ENCODE measurements at places on chromosomes 5 and 9.

DNA sequence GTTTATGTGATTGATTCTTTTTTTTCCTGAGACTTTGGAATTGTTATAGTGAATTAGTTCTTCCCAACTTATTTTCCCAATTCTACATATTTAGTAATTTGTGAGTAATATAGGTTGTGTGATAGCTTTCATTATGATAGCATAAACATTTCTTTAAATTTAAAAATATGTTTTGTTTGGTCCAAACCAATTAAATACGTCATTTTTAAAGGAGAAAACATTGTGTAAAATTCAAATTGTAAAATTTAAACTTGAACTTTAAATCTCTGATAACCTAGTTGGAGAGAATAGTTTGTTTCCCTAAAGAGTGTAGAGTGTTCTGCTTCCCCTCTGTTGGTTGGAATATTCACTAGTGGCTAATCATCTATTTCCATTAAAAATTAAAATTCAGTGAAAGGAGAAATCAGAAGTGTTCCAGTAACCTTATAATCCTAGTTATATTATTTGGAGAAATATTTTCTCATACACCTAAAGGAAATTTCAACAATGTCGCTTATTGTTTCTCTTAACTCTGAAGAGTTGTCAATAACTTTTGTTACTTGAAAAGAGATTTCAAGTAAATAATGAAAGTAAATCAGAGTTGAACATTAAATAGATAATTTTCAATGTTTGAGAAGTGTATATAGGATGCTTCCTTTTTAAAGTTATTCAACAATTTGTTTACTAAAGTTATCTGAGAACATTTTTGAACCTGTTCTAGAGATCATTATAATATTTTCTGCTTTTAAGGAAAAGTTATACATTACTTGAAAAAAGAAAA is 2.9 kb downstream of the NIPBL start:
- DNase-seq, result no peak

- no peak for DNase-seq
Measured at GRCh38 chr9:113989017-113989713, 88.9 kb downstream of the AMBP start.

- DNase-seq, result no peak
Measured at GRCh38 chr5:152547202-152547601, 142.1 kb upstream of the NMUR2 start.

- no peak for DNase-seq
Measured at GRCh38 chr9:133004091-133004998, 25.9 kb downstream of the GFI1B start.

DNA sequence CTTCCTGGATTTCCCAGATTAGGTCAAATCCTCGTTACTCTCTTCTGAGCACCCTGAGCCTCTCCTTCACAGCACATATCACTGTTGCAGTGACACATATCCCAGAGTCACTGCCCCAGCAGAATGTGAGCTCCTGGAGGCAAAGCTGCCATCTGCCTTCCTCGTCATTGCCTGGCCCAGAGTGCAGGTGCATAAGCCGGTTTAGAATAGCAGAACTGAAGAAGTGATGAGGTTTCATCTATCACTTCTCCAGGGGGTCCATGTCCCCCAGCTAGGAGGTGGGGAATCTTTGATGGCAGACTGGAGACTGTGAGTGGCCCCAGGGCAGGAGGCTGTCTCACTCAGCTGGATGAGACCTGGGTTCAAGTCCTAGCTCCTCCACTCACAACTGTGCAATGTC is 25.8 kb downstream of the NIPAL4 start:
- DNase-seq, result no peak

DNA sequence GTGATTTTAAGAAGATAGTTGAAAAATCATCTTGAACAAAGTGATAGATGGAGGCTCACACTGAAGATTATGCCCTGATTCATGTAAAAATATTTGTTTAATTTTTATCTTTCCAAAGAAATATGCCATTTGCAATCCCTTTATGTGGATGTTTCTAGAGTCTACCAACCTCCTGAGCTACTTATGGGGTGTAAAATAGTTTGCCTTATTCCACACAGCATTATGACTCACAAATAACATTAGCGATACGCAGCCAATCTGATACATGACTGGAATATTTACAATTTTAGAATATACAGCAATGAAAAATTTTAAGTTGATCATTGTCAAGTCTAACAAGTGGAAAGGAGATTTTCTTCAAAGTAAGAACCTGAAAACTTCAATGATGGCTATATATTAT is 327.5 kb downstream of the EDIL3 start:
- DNase-seq, result no peak

- no peak for DNase-seq
Measured at GRCh38 chr5:112232667-112233066, 186.4 kb downstream of the EPB41L4A start.

- peak; percentile 97 for DNase-seq
Measured at GRCh38 chr9:127980706-127981558, at the start of gene EEIG1. Gene EEIG1 (minus strand): TSS chr9:127980989. CDS start chr9:127980137, 852 bp downstream.

- DNase-seq, result no peak
Measured at GRCh38 chr9:91943478-91944470, 6.3 kb downstream of the ROR2 start.

- DNase-seq, result no peak
Measured at GRCh38 chr5:1804001-1804690, 2.9 kb downstream of the NDUFS6 start.

GRCh38 chr5:40481241-40481640 is 198.5 kb upstream of the PTGER4 start:
- DNase-seq, result no peak

DNA sequence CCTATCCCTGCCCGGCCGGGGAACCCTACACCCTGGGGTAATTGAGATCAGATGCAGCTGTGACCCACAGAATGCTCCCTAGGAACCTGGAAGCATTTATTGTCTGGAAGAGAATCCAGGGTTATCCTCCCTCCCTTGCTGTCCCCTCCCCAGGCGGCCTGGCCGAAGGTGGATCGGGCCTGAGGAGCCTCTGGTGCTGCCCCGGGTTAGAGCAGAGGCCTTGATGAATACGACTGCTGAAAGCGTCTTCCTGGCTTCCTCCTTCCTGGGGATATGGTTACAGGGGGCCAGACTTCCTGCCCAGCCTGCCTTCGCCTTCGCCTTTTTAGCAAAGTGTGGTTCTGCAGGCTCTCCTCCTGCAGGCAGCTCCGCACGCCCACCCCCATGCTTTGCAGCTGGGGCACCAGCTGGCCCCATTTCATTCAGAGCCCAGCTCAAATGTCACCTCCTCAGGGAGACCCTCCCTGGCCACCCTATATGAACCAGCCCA is 22.5 kb upstream of the PTGS1 start:
- DNase-seq, result no peak

All from H54 (cell line).